Right atrium auricular region (tissue), 2 donors: ENCODE measurements at places on chromosomes 16 and 17. TPM values are rescaled to one million over a fixed set of nuclear protein-coding genes. Genes with fewer than 3 reads are reported as not detected.

The TBC1D3H gene
- total RNA-seq = not detected

The KRT32 gene
- not detected for total RNA-seq

The FSCN2 gene
- total RNA-seq = 0.74 TPM

The PERCC1 gene
- not detected for total RNA-seq

The MT1H gene
- not detected for total RNA-seq

The TPPP3 gene
- total RNA-seq = 56.4 TPM

The NUPR1 gene
- 12.4 TPM for total RNA-seq

The IGF2BP1 gene
- total RNA-seq = not detected

The ZNF385C gene
- total RNA-seq = not detected

The TEKT5 gene
- total RNA-seq = not detected

The FBRS gene
- 16.5 TPM for total RNA-seq

The CCDC78 gene
- 0.56 TPM for total RNA-seq

The CLEC19A gene
- total RNA-seq = not detected

The TRPV2 gene
- total RNA-seq = 15.0 TPM

The TK1 gene
- total RNA-seq = 2.2 TPM

The PALB2 gene
- 4.7 TPM for total RNA-seq

The TNFSF12 gene
- total RNA-seq = 39.6 TPM

The KIFC3 gene
- total RNA-seq = 40.6 TPM

The KRT14 gene
- total RNA-seq = not detected

The TMED6 gene
- total RNA-seq = not detected

The PRSS8 gene
- total RNA-seq = 2.4 TPM

The PIK3R5 gene
- 7.5 TPM for total RNA-seq
